WTC11 (cell line): ENCODE measurements at places on chromosomes 3 and 15.

DNA sequence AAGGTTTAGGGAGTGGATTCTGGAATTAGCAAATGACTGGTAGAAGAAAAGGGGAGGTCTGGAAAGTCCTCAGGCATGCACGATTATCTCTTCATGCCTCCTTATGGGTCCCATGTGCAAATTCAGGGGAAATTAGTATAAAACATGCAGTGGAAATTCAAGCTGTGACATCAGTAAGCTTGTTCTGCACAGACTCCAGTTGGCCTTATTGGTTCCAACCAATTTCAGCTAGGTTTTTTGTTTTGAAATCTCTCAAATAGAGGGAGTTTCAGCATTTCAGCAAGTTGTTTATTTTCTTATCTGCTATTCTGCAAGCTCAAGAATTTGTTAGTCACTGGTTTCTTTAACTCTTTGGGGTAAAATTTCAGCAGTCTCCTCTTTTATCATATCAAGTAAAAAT, 774 bp upstream of the TMCO5A start:
- peaks cover 9% of the 10 kb centered on the region for H3K4me1 ChIP-seq
- H3K27ac ChIP-seq, result no peak overlapping the region
- no peaks in the 10 kb centered on the region for H3K36me3 ChIP-seq
- no peaks in the 10 kb centered on the region; the same call in 1 of the 2 replicates for H3K27me3 ChIP-seq
- no peak overlapping the region for H3K4me3 ChIP-seq

DNA sequence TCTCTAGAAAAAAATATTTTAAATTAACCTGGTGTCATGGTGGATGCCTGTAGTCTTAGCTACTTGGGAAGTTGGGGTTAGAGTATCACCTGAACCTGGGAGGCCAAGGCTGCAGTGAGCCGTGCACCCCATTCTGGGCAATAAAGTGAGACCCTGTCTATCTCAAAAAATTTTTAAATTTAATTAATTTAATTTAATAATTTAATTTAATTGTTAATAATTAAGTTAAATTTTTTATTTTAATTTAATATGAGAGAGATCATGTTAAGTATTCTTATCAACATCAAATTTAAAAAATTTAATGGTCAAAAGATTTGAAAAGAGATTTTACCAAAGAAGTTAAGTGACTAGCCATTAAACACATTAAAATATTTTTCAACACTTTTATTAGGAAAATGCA, 40.8 kb upstream of the FOXB1 start:
- peaks cover 34% of the 10 kb centered on the region for H3K36me3 ChIP-seq
- H3K27ac ChIP-seq, result no peak overlapping the region
- DNase-seq, result no peak
- no peak overlapping the region for H3K4me3 ChIP-seq
- peaks cover 5% of the 10 kb centered on the region; the same call in 1 of the 2 replicates for H3K27me3 ChIP-seq
- H3K4me1 ChIP-seq, result no peaks in the 10 kb centered on the region

DNA sequence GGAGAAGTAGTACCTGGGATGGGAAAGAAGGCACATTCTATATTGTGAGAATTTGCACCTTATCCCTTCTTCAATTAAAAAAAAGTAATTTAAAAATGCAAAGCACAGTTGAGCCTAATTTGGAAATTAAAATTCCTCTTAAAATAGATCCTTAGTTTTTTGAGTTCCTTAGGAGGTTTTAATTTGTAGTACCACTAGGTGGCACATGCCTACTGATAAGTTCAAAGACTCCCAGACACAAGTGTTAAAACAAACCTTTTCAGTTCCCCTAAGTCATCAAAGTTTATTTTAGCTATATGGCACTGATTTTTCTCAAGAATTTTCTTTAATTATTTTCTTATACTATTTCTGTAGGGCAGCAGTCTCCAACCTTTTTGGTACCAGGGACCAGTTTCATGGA, 127.6 kb upstream of the AZI2 start:
- H3K27me3 ChIP-seq, result no peaks in the 10 kb centered on the region
- H3K36me3 ChIP-seq, result no peaks in the 10 kb centered on the region
- H3K27ac ChIP-seq, result no peak overlapping the region
- no peak overlapping the region for H3K4me3 ChIP-seq
- DNase-seq, result no peak

DNA sequence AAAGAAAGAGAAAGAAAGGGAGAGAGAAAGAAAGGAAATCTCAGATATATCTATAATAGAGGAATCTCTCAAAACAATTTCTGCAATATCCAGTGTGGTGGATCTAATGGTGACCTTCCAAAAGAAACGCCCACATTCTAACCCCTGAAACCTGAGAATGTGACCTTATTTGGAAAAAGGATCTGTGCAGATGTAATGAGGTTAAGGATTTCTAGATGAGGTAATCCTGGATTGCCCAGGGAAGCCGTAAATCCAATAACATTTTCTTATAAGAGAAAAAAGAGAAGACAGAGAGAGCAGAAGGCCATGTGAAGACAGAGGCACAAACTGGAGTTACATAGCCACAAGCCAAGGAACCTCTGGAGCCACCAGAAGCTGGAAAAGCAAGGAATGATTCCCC, 307.6 kb downstream of the ZBTB20 start:
- H3K4me1 ChIP-seq, result peaks cover 3% of the 10 kb centered on the region
- no peak overlapping the region for H3K27ac ChIP-seq
- no peaks in the 10 kb centered on the region for H3K36me3 ChIP-seq
- DNase-seq, result no peak
- H3K4me3 ChIP-seq, result no peak overlapping the region

DNA sequence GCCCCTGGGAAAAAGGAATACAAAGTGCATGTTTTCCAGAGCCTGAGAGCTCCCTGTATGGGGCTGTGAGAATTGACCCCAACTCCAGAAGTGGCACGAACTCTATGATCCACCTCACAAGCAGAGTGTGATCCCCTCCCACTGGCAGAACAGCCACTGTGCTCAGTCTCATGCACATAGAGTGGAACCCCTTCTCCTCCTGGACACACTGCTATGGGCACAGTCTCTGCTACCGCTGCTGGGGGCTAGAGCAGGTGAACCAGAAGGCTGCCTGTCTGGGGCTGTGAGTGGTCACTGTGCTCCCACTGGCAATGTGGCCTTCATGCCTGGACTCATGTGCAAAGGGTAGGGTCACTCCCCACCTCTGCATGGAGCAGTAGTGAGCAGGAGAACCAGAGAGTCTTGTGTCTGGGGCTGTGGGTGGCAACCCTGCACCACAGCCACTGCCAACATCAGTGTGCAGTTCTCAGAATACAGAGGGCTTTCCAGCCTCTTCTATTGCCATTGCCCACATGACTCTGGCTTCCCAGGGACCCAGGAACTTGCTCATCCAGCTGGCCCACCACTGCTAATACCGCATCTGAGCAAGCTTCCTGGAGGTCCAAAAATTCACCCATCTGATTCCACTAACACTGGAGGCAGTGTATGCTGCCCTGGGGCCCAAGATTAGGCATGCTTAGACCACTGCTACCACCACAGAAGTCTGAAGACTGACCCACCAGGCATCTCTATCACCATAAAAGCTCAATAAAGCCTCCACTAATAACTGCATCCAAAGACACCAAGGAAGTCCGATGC, 343.7 kb upstream of the SOX14 start:
- no peaks in the 10 kb centered on the region for H3K4me1 ChIP-seq
- no peak for DNase-seq
- peaks cover 3% of the 10 kb centered on the region; the same call in 1 of the 2 replicates for H3K36me3 ChIP-seq
- peaks cover 3% of the 10 kb centered on the region; the same call in 1 of the 2 replicates for H3K27me3 ChIP-seq

- H3K27ac ChIP-seq, result peak overlapping the region; percentile 38
- peaks cover 19% of the 10 kb centered on the region for H3K4me1 ChIP-seq
- H3K27me3 ChIP-seq, result no peaks in the 10 kb centered on the region
- H3K4me3 ChIP-seq, result no peak overlapping the region
- H3K36me3 ChIP-seq, result no peaks in the 10 kb centered on the region
These were observed 18.8 kb upstream of the BCL6 start for GRCh38 chr3:187763850-187764648.

DNA sequence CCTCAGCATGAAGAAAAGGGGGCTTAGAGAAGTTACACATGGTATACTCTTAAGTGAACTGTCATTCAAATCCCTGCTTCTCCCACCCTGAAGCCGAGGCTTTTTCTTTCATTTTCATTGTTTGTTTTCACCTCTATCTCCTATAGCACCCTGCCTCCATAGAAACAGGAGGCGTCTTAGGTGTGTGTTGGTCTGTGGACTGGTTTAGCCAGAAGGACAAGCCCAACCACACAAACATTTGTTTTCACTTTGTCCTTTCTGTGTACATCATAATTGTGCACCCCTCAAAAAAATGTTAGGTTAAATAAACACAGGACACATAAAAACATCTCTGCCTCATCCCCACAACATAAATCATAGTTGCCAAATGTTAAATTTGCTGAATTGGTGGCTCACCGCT, 73.3 kb upstream of the UBE2E2 start:
- DNase-seq, result no peak
- H3K27me3 ChIP-seq, result no peaks in the 10 kb centered on the region; the same call in 1 of the 2 replicates
- H3K4me1 ChIP-seq, result no peaks in the 10 kb centered on the region
- no peak overlapping the region for H3K27ac ChIP-seq

DNA sequence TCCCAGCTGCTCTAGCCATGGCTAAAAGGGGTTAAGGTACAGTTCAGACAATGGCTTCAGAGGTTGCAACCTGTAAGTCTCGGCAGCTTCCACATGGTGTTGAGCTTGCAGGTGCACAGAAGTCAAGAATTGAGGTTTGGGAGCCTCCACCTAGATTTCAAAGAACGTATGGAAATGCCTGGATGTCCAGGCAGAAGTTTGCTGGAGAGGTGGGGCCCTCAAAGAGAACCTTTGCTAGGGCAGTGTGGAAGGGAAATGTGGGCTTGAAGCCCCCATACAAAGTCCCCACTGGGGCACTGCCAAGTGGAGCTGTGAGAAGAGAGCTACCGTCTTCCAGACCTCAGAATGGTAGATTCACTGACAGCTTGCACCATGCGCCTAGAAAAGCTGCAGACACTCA, 73.7 kb downstream of the STT3B start:
- H3K36me3 ChIP-seq, result peaks cover 62% of the 10 kb centered on the region
- H3K27ac ChIP-seq, result no peak overlapping the region
- DNase-seq, result no peak
- H3K4me3 ChIP-seq, result no peak overlapping the region

- H3K4me1 ChIP-seq, result peaks cover 18% of the 10 kb centered on the region
- H3K27me3 ChIP-seq, result no peaks in the 10 kb centered on the region
- no peak overlapping the region for H3K27ac ChIP-seq
- DNase-seq, result no peak
- peak overlapping the region; percentile 95 for H3K4me3 ChIP-seq
These were observed 1.9 kb downstream of the DLG1 start for GRCh38 chr3:197296545-197296944.

DNA sequence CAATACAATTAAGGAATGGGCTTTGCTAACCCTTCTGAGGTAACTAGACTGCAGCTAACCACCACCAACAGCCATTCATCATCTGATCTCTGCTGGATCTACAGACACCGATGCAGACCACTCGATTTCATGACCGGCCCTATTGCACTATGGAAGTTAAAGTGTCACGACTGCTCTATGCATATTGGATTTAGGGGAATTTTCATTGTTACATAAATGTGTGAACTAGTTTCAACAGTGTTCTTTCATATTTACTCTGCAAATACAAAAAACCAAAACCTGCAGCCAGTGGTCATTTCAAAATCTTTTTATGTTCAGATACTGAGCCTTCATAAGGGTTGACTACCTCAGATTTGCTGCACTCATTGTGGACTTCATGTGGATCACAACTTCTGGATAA, 14.5 kb downstream of the CDV3 start:
- H3K4me1 ChIP-seq, result 0 out of 2 replicates have a peak, but pooled peaks cover 3% of the 10 kb centered on the region
- H3K27me3 ChIP-seq, result no peaks in the 10 kb centered on the region
- H3K27ac ChIP-seq, result 0 out of 2 replicates have a peak overlapping the region, but pooled peaks have one; percentile 84
- H3K4me3 ChIP-seq, result no peak overlapping the region
- peaks cover 64% of the 10 kb centered on the region for H3K36me3 ChIP-seq

- H3K4me3 ChIP-seq, result no peak overlapping the region
- 0 out of 2 replicates have a peak, but pooled peaks cover 7% of the 10 kb centered on the region for H3K4me1 ChIP-seq
- H3K27me3 ChIP-seq, result no peaks in the 10 kb centered on the region
- no peaks in the 10 kb centered on the region for H3K36me3 ChIP-seq
These were observed 177.7 kb downstream of the ZNF385D start for GRCh38 chr3:21573291-21573690.

- no peak for DNase-seq
- H3K27ac ChIP-seq, result no peak overlapping the region
- peaks cover 13% of the 10 kb centered on the region for H3K4me1 ChIP-seq
- peaks cover 12% of the 10 kb centered on the region; the same call in 1 of the 2 replicates for H3K36me3 ChIP-seq
- H3K4me3 ChIP-seq, result no peak overlapping the region
- no peaks in the 10 kb centered on the region for H3K27me3 ChIP-seq
These were observed 35.2 kb downstream of the RNF13 start for GRCh38 chr3:149848238-149848637.

GRCh38 chr15:76799760-76800159, 105.4 kb downstream of the SCAPER start:
- H3K4me1 ChIP-seq, result peaks cover 21% of the 10 kb centered on the region
- H3K27me3 ChIP-seq, result no peaks in the 10 kb centered on the region
- H3K27ac ChIP-seq, result no peak overlapping the region
- H3K4me3 ChIP-seq, result no peak overlapping the region

- H3K36me3 ChIP-seq, result no peaks in the 10 kb centered on the region
- DNase-seq, result no peak
- H3K4me3 ChIP-seq, result no peak overlapping the region
- H3K4me1 ChIP-seq, result no peaks in the 10 kb centered on the region
- no peak overlapping the region for H3K27ac ChIP-seq
These were observed 11.6 kb downstream of the UPK1B start for GRCh38 chr3:119184796-119185570.

DNA sequence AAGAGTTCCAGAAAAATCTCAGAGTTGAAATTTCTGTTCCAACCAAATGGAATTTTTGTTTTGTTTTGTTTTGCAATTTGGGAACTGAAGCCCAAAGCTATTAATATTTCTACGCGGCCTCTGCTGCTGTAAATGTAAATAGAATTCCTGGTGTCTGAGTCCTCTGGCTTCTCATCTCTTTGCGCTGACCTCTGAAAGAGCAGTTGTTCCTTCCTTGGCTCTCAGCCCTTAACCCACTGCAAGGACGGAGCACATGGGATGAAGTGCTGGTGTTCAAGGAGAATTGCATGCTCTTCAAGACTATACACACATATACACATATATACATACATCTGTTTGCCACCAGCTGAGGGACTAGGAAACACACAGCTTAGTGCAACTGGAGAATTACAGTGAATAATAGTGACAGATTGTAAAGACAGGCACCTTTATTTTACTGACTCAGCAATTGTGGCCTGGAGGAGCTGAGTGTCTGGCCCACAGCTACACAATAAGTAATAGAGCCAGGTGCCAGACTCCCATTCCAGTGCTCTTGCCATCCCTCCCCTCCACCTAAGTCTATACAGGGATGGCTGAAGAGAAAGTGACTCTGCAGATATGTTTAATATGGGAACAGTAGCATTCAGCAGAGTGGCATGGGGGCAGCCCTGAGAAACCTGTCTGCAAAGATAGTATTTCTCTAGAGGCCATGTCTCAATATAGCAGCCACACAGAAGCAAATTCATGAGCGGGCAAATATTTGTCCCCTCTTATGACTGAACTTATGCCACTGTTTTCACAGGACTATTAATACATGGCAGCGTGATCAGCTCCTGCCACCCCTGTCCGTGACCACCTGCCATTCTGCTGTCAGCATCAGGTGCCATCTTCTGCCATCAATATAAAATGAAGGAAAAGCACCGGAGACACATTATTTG, 42.3 kb downstream of the NEK10 start:
- H3K4me3 ChIP-seq, result no peak overlapping the region
- no peaks in the 10 kb centered on the region for H3K4me1 ChIP-seq
- no peak for DNase-seq
- no peak overlapping the region for H3K27ac ChIP-seq

GRCh38 chr15:51499379-51499976, 123.1 kb downstream of the DMXL2 start:
- no peak overlapping the region for H3K4me3 ChIP-seq
- H3K36me3 ChIP-seq, result no peaks in the 10 kb centered on the region
- no peaks in the 10 kb centered on the region for H3K4me1 ChIP-seq
- H3K27me3 ChIP-seq, result no peaks in the 10 kb centered on the region
